ENCODE measurements at places on chromosomes 16 and 17.

GRCh38 chr17:27549251-27549893 lies 81.6 kb upstream of the LGALS9 start:
- peak; percentile 87 for DNase-seq

DNA sequence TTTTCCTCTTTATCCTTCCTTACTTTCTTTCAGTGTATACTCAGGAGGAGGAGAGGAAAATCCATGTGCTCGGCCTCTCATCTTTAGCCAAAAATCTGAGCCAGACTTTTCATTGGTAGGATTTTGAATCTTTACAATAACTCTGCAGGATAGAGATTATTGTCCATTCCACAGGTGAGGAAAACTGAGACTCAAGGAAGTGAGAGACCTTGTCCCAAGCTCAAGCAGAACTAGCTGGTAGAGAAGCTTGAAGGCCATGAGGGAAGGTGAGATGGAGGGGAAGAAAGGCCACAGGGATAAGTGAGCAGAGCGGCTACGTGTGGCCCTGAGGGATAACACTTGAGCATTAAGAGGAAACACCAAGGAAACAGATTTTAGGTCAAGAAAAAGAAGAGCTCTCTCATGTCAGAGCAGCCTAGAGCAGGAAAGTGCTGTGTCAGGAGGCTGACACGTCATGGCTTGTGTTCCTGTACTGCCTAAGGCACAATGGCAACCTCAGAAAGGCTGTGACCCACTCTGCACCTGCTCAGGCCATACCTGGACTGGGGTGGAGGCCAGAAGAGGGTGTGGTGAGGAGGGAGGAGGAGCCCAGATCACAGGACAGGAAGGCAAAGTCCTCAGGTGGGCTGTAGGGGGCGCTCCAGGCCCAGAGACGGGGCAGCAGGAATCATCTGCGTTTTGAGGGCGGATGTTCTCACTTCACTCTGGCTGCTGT lies 11.9 kb downstream of the MT4 start:
- DNase-seq = peak; percentile 78

DNA sequence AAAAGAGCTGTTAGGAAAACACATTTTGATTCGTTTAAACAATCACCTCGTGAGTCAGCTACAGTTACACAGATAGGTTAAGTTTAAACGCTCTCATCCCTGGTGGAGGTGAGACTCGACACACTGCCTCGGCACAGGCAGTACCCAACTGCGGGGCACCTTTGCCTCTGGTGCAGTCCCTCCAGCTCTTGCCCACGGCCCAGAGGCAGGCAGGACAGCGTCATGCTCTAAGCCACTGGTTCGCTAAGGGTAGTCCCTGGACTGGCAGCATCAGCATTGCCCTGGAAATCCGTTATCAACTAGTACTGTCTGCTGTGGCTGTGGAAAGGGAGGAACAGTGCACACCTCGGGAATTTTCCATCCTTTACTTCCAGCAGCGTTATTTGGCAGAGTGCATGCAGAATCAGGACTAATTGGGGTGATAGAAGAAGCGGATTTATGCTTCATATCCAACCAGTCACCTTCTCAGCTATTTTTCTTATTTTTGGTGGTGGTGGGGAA lies 3.7 kb upstream of the PIK3R6 start:
- DNase-seq = no peak

GRCh38 chr16:58087209-58087913 lies 41.8 kb downstream of the CFAP20 start:
- DNase-seq = no peak

DNA sequence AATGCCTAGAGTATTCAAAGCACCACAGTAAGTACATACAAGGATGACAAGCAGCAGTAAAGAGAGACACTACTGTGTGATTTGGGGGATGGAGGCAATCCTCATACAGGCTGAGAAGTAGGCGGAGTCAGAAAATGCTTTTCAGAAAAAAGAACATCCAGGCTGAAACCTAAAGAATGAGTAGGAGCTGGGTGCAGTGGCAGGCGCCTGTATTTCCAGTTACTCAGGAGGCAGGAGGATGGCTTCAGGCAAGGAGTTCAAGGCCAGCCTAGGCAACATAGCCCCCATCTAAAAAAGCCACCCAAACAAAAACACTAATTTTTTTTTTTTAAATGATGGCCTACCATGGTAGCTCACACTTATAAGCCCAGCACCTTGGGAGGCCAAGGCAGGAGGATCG lies 10.3 kb downstream of the KANSL1 start:
- DNase-seq = no peak

- peak; percentile 11 for DNase-seq
Observed at GRCh38 chr17:16911141-16911937, 60.6 kb downstream of the TNFRSF13B start.

- DNase-seq = no peak
Observed at GRCh38 chr17:4788807-4789700, at the start of gene GLTPD2. GLTPD2 (plus strand) TSS chr17:4788964; CDS start chr17:4789012, 48 bp downstream.

DNA sequence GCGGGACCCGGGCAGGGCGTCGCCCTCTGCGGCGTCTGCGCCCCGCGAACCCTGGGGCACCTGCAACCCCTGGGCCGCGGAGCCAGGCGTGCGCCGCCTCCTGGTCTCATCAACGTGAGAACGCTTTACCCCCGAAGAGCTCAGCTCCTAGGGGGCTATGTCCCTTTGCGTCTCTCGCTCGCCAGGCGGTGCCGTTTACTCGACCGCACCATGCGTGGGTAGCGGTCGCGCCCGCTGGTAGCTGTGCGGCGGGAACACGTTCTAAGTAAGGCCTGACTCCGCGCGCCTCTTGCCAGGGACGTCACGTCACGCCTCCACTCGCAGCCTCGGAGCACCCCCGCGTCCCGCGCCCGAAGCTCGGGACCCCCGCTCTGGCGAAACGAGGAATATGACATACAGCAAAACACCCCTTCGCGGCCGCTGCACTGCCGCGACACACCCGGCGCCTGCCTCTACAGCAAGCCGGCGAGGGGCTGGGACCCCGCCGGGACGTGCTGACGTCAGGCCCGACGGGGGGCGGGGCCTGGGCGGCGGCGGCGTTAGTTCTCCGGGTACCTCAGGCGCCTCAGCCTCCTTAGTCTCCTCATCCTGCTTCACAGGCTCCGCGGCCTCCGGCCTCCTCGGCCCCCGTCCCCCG lies at the start of gene RAB11FIP3:
Gene RAB11FIP3 (plus strand): TSS at position 568 of the 637 bp plus-strand sequence. CDS start 358 bp downstream, outside the sequence.
- peak; percentile 81 for DNase-seq

- DNase-seq = no peak
Observed at GRCh38 chr16:9556949-9557665, 465.7 kb downstream of the HAPSTR1 start.

DNA sequence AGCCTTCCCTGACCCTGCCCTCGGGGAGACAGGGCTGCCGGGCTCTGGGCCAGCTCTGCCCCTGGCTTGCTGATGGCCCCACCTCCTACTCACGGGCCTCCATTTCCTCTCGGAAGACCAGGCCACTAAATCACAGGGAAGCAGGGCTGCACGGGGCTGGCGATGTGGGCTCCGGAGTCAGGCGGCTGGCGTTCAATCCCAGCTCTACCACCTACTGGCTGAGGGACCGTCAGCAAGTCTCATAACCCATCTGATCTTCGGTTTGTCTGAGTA lies 113.4 kb downstream of the AMFR start:
- DNase-seq = no peak

GRCh38 chr16:88681084-88681680 lies 5.1 kb downstream of the SNAI3 start:
- no peak for DNase-seq

DNA sequence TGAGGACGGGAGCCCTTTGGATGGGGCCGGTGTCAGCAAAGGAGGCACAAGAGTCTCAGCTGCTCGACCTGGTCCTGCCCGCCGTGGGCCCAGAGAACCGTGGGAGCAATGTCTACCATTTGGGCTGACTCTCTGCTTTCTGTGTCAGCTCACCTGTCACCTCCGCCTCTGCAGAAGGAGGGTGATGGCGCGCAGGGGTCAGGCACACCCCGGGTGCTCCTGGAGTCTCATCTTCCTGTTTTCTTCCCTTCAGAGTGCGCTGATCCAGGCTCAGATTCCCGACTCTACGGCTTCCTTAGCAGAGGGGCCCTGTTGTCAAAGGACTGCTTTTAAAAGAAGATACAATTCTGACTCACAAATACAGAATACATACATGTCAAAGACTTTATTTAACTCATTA lies 167.1 kb downstream of the BANP start:
- DNase-seq = no peak

- DNase-seq = no peak
Observed at GRCh38 chr17:40362696-40363110, 1.8 kb downstream of the GJD3 start.

- no peak for DNase-seq
Observed at GRCh38 chr17:9151091-9151490, 129.8 kb downstream of the NTN1 start.

DNA sequence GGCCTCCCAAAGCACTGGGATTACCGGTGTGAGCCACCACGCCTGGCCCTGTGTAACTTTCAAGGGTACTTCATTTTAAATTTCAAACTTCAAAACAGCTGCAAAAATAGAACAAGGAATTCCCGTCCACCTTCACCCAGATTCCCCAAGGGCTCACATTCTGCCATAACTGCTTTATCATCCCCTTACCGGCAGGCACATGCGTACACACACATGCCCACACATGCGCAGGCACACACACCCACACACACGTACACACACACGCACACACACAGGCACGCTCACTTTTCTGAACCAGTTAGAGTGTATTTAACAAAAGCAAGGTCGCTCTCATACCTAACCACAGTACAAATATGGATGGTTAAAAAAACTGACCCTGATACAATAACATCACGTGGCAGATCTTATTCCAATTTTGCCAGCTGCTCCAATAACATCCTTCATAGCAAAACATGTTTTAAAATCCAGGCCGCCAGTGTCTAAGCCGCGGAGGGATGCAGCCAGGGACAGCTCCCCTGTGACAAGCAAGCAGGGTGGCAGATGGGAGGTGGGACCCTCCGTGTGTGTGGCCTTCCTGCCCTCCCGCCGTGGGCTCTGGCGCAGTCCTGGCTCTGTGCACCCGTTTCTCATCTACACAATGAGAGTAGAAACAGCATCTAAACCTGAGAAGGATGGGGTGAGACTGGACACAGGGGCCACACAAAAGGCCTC lies 23.1 kb downstream of the PDIA2 start:
- no peak for DNase-seq

DNA sequence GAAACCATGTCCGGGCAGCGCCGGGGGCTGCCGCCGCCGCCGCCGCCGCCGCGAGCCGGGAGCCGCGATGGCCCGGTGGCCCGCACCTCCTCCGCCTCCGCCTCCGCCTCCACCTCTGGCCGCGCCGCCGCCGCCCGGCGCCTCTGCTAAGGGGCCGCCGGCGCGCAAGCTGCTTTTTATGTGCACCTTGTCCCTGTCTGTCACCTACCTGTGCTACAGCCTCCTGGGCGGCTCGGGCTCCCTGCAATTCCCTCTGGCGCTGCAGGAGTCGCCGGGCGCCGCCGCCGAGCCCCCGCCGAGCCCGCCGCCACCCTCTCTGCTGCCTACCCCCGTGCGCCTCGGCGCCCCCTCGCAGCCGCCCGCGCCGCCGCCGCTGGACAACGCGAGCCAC lies 587 bp downstream of the HS3ST4 start:
- DNase-seq = no peak

GRCh38 chr17:41975099-41976083 lies 8.8 kb downstream of the CNP start:
- DNase-seq = peak; percentile 63

- no peak for DNase-seq
Observed at GRCh38 chr16:20971401-20971800, 70.8 kb downstream of the LYRM1 start.

DNA sequence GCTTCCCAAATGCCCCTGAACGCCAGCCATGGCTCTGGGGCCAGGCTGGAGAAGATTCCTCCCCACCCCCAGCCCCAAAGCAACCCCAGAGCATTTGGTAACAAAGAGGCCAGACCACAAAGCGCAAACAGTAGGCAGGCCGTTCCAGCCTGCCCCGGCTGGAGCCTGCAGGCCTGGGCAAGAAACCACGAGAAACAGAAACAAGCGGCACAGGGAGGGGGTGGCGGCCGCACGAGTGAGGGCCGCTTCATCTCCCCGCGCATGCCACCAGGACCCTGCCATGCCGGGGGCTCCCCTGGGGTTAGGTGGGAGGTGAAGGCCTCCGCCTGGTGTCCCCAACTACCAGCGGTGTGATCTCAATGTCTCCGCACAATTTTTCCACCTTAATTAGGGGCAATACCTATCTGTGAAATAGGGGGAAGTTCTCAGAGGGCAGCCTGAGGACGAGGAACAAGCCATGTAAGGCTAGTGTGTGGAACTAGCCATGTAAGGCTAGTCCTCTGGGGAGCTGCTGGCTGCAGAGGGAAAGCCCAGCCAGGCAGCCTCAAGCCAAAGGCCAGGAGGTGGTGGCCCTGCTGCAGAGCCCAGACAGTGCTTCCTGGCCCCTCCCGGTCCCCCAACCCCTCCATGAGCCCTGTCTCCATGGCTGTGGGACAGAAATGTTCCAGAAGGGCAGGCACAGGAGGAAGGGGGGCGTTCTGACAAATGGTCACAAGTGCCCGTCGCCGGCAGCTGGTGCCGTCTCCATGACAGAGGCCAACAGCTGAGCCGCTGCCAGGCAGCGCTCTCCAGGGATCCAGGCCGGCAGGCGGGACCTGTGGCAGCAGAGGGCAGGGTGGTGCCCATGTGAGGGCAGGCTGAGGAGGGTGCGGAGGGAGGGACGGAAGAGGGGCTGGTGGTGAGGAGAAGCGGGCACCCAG lies 14.5 kb upstream of the MTSS2 start:
- DNase-seq = peak; percentile 97

DNA sequence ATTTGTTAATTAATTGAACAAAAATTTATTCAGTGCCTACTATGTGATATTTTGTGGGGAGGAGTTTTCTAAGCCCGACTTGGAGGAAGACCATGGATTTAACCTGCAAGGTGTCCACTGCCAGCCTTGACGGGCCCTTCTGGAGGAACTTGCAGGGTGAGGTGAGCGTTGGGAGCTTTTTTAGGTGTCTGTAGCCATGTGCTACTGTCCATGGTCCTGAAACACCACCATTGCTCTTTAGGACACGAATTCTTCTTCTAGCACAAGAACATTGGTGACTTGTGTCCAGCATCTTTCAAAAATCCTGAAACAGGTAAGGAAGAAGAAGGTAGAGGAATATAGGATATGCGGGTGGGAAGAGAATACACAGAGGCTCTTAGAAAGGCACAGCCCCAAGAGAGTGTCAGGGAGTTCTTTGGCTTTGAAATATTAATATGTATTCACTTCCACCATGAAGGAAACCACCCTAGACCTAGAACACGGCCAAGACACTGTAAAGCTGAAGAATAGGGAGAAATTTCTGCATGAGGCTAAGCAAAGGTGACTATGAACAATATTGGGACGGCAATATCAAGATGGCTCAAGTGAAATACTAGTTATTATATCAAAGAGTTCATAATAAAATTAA lies 27.9 kb upstream of the OR4D1 start:
- peak; percentile 24 for DNase-seq

DNA sequence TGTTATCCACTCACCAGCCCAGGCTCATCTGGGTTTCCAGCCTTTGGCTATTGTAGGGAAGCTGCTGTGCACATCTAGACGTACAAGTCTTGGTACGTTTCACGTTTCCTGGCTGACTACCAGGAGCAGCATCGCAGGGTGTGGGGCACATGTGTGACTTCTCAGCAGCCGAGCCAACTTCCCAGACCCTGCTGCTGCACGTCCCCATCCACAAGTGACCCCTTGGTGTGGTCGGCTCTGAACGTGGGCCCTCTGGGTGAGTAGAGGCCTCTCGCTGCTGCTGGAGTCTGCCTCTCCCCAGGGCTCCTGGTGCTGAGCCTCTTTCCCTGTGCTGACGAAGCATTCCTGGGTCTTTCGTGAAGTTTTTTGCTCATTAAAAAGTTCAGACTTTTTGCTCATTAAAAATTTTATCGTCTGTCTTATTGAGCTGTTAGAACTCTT lies 70.2 kb upstream of the ZNF750 start:
- DNase-seq = no peak

GRCh38 chr17:2792366-2793169 lies 3.7 kb upstream of the RAP1GAP2 start:
- no peak for DNase-seq

- no peak for DNase-seq
Observed at GRCh38 chr16:31461201-31461920, 2.1 kb downstream of the ARMC5 start.

- DNase-seq = no peak
Observed at GRCh38 chr16:53893731-53894435, 189.9 kb downstream of the FTO start.

Data from tibial artery (tissue), 4 donors.